Fibroblast of lung (primary cell): ENCODE measurements at places on chromosomes 6 and 20.

DNA sequence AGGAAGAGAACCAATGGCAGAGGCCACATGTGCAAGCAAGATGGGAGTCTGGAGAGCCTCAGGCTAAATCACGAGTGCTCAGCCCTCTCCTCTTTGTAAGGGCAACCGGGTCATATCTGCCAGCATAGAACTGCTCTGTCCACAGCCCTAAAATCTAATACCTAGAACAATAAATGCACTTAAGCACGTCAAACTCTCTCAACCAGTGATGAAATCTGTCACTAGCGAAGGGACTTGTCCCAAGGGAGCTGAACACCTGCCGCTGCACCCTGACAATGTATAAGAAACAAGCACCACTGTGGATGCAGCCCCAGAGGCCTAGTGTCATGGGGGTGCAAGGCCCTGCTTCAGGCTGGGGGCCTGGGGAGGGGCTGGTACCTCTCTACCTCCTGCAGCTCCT, 82.5 kb downstream of the PRL start:
- no peaks in the 10 kb centered on the region for H3K4me1 ChIP-seq
- no peaks in the 10 kb centered on the region for H3K36me3 ChIP-seq
- no peak overlapping the region for H3K4me3 ChIP-seq
- no peak for DNase-seq
- no peaks in the 10 kb centered on the region for H3K27me3 ChIP-seq
- H3K27ac ChIP-seq = no peak overlapping the region

GRCh38 chr6:43821101-43821886, 51.3 kb downstream of the VEGFA start:
- H3K4me3 ChIP-seq = no peak overlapping the region
- no peaks in the 10 kb centered on the region for H3K4me1 ChIP-seq
- no peak overlapping the region for H3K27ac ChIP-seq

- H3K27ac ChIP-seq = no peak overlapping the region
- no peaks in the 10 kb centered on the region for H3K27me3 ChIP-seq
Measured at GRCh38 chr6:15949982-15950381, 178.9 kb upstream of the MYLIP start.

GRCh38 chr6:34074064-34074742, 71.7 kb downstream of the GRM4 start:
- no peak for DNase-seq
- H3K27me3 ChIP-seq = no peaks in the 10 kb centered on the region
- no peaks in the 10 kb centered on the region for H3K36me3 ChIP-seq

GRCh38 chr6:139392794-139393193, 18.3 kb upstream of the CITED2 start:
- no peak overlapping the region for H3K27ac ChIP-seq
- peak; percentile 76 for DNase-seq
- no peak overlapping the region for H3K4me3 ChIP-seq
- H3K36me3 ChIP-seq = no peaks in the 10 kb centered on the region

GRCh38 chr6:157143890-157144798, 179.2 kb downstream of the TMEM242 start:
- peaks cover 1% of the 10 kb centered on the region for H3K36me3 ChIP-seq
- no peak overlapping the region for H3K4me3 ChIP-seq
- peak; percentile 81 for DNase-seq
- peak overlapping the region; percentile 73 for H3K27ac ChIP-seq

GRCh38 chr6:150865406-150866146, at the start of gene MTHFD1L:
TSS of gene MTHFD1L (plus strand) at chr6:150865702. CDS start at chr6:150865823, 121 bp downstream.
- H3K36me3 ChIP-seq = no peaks in the 10 kb centered on the region
- H3K4me3 ChIP-seq = peak within 1 kb of the TSS; percentile 75
- peak; percentile 86 for DNase-seq
- H3K4me1 ChIP-seq = no peaks in the 10 kb centered on the region
